ENCODE measurements at places on chromosomes 2 and 18.

GRCh38 chr2:152097801-152098495 is 896 bp downstream of the CACNB4 start:
- DNase-seq: no peak

DNA sequence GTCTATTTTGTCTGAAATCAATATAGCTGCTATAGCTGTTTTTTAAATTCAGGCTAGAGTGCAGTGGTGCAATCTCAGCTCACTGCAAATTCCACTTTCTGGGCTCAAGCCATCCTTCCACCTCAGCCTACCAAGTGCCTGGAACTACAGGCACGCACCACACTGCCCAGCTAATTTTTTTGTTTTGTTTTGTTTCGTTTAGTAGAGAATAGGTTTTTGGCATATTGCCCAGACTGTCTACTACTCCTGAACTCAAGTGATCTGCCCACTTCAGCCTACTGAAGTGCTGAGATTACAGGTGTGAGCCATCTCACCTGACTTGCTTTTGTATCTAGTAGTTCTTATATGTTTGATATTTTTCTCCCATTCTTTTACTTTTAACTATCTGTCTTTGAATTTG is 259.7 kb downstream of the CDH19 start:
- no peak for DNase-seq

DNA sequence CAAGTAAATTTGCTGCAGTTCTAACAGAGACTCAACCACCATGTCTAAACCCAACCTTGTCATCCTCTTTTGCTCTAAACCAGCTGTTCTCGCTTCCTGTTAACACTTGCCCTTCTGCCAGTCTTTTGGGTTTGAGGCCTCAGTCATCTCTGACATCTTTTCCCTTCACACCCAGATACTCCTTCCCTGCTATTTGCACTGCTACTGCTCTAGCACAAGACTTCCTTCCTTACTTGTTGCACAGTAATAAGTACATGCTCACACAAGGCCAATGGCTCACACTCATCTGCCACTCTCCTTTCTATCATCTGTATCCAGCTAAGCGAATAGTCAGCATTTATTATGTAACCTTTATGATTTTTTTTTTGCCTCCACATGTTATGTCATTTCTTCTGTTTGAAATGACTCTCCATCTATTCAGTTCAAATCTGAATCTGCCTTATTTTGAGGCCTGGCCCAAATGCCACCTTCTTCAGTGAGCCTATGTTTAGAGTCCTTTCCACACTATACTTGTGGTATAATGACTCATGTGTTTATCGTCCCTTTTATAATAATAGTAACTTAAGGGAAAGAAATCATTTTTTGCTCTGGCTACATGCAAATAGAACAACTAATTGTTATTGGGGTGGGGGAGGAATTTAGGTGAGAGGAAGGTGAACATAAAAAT is 22.5 kb upstream of the CDKL4 start:
- DNase-seq: peak; percentile 8

DNA sequence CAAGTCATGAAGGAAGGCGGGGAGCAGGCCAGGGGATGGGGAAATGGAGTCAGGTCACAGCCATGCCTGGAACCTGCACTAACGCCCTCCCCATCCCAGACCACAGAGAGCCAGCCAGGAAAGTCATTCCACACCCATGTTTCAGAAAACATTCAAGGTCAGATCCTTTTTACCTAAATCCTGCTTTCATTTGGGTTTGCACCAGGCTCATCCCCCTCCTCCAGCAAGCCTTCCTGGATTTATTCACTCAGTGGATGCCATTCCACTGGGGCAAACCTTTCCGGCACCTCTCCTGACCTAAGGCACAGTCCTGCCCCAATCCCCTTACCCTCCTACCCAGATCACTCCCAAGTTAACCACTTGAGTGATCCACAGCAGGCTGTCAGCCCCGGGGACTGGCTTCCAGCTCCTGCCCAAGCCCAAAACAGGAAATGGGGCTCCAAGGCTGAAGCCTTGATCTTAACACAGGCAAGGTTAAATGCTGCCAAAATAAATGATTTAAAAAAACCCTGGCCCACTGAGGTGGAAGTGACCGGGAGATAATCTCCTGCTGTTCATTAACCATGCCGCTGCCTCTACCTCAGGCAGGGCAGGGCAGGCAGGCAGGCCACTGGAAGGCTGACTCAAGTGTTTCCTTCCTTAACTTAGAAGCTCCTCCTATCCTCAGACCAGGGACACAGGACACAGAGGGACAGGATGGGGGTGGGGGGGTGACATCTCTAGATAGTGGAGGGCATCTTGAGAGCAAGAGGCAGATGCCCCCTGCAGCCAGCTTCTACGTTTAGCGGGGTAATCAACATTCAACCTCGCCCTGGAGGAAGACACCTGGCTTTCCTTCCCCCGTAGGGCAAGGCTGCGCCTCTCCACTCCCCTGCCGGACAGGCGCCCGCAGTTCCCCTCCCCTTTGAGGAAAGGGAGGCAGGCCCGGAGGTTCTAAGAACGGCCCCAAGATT is 1.4 kb downstream of the RAB11FIP5 start:
- DNase-seq: peak; percentile 23

GRCh38 chr2:69827796-69828540 is 1.5 kb upstream of the GMCL1 start:
- DNase-seq: no peak

- no peak for DNase-seq
Measured at GRCh38 chr18:12317664-12318333, 9.8 kb downstream of the TUBB6 start.

GRCh38 chr2:28201671-28202180 is 190.9 kb upstream of the FOSL2 start:
- DNase-seq: no peak

- DNase-seq: peak; percentile 49
Measured at GRCh38 chr2:241842620-241843211, 16.0 kb downstream of the PDCD1 start.

- peak; percentile 4 for DNase-seq
Measured at GRCh38 chr2:200405599-200406298, 99.3 kb downstream of the SPATS2L start.

GRCh38 chr2:60450488-60450887 is 103.0 kb downstream of the BCL11A start:
- DNase-seq: no peak

- no peak for DNase-seq
Measured at GRCh38 chr2:15412779-15413178, 148.4 kb downstream of the NBAS start.

DNA sequence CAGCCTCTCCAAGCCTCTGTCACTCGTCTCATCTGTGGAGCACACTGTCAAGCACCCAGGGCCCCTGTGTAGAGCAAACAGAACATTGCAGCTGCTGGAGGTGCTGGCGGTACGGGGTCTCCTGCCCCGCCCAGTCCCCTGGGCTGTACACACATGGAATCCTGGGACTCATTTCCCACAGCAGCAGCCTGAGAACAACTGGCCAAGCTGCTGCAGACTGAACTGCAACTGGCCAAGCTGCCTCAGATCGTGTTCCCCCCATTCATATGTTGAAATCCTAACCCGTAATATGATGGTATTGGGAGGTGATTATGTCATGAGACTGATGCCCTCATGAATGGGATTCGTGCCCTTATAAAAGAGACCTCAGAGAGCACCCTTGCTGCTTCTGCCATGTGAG is 130.5 kb downstream of the NCK2 start:
- DNase-seq: no peak

DNA sequence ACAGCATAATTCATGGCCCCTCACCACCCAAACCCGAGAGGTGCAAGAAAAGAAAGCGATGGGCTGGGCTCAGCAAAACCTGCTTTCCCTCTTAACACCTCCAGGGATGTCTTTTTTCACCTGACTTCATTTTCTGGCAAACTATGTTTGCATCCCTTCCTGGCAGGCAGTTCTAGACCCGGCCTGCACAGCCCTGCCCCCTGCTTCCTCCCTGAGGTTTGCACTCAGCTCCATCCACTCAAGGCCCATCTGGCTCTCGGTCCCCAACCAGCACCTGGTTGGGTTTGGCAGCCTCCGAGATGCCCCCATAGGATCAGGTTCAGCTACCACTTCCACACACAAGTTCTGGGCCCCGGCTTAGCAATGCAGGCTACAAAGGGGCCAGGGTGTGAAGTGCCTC is 185.7 kb downstream of the SMAD7 start:
- DNase-seq: no peak

DNA sequence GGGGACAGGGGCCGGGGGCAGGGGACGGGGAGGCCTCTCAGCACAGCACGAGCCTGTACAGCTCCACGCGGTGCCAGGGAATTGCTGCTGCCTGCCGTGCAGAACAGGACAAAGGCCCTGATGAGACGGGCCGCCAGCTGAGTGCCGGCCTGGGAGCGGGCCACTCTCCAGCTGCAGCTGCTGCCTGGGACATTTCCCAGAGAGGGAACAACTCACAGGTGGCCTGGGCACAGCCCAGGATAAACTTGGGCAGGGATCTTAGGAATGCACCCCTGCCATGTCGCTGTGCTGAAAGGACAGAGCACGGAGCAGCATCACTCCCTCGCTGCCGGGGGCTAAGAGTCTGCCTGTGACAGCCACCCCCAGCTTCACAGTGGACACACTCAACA is 38.8 kb downstream of the CENPO start:
- DNase-seq: no peak

GRCh38 chr2:226707499-226707898 is 92.1 kb downstream of the IRS1 start:
- no peak for DNase-seq

DNA sequence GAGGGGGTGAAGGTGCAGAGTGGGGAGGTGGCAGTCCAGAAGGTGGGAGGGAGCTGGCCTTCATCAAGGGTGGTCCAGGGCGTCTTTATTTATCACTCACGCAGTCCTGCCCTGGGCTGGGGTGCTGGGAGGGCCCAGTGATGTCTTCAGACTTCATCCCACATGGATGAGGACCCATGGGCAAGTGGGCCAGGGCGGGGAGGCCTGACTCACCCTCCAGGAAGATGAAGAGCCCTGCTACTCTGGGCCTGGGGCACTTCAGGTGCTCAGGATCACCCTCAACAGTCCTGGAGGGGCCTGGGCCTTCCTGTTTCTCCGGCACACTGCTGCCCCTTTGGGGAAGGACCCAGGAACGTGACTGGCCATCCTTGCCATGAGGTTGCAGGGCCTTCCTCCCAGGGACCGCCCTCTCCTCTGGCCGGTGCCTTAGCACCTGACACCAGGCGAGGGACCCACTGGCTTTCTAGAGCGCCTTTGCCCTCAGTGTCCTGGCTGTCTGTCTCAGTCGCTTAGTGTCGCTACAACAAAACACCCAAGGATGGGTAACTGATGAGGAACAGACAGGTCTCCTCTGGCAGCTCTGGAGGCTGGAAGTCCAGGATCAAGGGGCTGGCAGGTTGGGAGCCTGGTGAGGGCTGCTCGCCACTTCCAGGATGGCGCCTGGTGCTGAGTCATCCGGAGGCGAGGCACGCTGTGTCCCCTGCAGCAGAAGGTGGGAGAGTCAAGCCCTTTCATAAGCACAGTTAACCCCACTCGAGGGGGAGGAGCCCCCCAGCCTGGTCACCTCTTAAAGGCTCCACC is 57.8 kb upstream of the HS6ST1 start:
- no peak for DNase-seq

- no peak for DNase-seq
Measured at GRCh38 chr2:117519721-117520120, 294.8 kb upstream of the DDX18 start.

DNA sequence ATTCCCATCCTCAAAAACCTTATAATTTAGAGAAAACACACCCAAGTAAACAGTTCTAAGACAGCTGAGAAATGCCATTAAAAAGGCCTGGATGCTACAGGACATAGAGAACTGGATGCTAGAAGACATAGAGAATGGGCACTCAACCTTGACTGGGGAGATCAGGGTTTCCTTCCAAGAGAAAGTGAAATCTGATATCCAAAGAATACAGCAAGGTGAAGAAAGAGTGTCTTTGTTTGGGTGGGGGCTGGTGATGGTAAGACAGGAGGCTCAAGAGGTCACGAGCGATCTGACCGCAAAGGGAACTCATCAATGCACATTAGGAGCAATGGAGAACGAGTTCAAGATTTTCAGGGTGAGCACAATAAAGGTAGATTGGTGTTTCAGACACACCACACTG is 31.6 kb downstream of the EPB41L3 start:
- DNase-seq: no peak

- DNase-seq: no peak
Measured at GRCh38 chr2:68309426-68309825, 10.3 kb downstream of the CNRIP1 start.

DNA sequence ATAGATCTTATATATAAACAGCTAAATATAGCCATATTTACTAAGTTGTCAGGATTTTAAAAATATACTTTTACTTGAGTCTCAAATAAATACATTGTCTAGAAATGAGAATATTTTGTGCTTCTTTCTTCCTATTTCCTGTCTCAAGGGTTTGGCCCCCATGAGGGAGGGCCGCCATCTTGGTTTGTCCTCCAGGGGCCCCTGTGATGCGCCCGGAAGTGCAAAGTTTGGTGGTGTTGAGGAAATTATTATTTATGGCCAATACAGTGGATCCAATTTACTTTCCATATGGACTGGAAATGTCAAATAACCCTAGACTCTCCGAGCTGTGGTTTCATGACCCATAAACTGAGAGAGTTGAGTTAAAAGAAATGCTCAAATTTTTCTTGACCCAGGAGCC is 104.7 kb upstream of the OTOS start:
- DNase-seq: no peak

GRCh38 chr2:16900405-16901025 is 234.9 kb upstream of the CYRIA start:
- no peak for DNase-seq

GRCh38 chr2:108034843-108035242 is 48.5 kb downstream of the SLC5A7 start:
- DNase-seq: no peak

GRCh38 chr2:47094511-47095142 is 60.5 kb downstream of the STPG4 start:
- no peak for DNase-seq

- peak; percentile 29 for DNase-seq
Measured at GRCh38 chr18:80154293-80154692, 45.2 kb downstream of the ADNP2 start.
